ENCODE measurements at places on chromosomes 12 and 14. TPM values are rescaled to one million over a fixed set of nuclear protein-coding genes. Genes with fewer than 3 reads are reported as not detected.

Gene SLCO1B1
- not detected for total RNA-seq

DNA sequence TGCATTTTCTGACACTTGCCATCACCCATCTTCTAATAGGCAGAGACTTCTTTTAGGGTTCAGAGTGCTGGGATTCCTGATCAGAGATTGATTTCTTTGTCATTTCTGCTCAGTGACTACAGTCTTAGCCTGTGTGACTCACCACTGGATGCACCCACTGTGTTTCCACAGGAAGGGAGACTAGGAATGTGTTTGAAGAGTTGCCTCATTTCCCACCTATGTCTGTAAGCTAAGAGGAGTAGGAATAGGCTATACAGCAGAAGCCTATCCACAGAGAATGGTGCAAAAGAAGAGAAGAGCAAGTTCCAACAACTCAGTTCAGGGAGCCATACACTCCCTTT lies 60.2 kb upstream of the ACTN1 start:
- DNase-seq: no peak

Gene OTX2
- total RNA-seq: not detected

DNA sequence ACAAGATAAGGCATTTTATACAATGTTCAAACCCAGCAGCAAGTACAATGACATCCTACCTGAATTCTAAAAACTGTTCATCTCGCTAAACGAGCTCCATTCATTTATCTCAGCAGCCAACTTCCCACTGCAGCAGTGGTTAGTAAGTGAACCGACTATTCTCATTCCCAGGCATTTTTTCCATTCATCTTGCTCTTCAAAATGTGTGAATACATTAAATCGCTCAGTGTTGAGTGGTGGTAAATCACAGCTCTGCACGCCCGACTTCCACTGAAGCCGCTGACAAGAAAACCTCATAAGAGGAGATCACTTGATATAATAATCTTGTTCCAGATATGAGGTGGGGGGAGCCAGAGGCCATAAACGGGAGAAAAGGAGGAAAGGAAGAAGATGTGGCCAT lies 746.2 kb upstream of the USP15 start:
- no peak for DNase-seq

- no peak for DNase-seq
Measured at GRCh38 chr12:107590814-107591375, 94.7 kb upstream of the PWP1 start.

- no peak for DNase-seq
Measured at GRCh38 chr12:1603269-1603993, 9.1 kb upstream of the FBXL14 start.

- DNase-seq: no peak
Measured at GRCh38 chr14:45946251-45946650, 693.2 kb upstream of the MIS18BP1 start.

Gene RBP5
- total RNA-seq: 106 TPM

Gene LAG3
- 9.4 TPM for total RNA-seq

Gene CHGA
- total RNA-seq: not detected

DNA sequence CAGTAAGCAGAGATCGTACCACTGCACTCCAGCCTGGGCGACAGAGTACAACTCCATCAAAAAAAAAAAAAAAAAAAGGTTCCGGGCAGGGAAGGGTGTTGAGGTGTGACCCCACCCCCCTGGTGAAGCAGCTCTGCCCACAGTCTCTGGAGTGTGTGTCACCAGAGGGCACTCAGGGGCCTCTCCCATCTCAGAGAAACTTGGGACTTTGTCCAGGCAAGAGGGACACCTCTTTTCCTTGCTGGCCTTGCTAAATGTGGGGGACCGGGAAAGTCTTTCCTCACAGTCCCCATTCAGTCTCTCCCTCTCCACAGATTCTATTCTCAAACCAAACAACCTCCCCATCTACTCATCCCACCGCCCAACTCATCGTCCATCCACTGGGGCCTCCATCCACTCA lies 43.6 kb downstream of the RFLNA start:
- DNase-seq: no peak

- no peak for DNase-seq
Measured at GRCh38 chr12:125311050-125311449, 245.8 kb downstream of the AACS start.

DNA sequence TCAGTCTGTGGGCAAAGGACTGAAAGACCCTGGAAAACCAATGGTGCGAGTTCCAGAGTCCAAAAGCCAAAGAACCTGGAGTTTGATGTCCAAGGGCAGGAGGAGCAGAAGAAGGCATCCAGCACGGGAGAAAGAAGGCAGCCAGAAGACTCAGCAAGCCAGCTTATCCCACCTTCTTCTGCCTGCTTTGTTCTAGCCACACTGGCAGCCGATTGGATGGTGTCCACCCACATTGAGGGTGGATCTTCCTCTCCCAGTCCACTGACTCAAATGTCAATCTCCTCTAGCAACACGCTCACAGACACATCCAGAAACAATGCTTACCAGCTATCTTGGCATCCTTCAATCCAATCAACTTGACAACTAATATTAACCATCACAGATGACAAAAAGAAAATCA lies 57.2 kb upstream of the CAPRIN2 start:
- DNase-seq: no peak

Gene SAMD4A
- 31.0 TPM for total RNA-seq

- no peak for DNase-seq
Measured at GRCh38 chr14:44804391-44804790, 157.4 kb downstream of the KLHL28 start.

DNA sequence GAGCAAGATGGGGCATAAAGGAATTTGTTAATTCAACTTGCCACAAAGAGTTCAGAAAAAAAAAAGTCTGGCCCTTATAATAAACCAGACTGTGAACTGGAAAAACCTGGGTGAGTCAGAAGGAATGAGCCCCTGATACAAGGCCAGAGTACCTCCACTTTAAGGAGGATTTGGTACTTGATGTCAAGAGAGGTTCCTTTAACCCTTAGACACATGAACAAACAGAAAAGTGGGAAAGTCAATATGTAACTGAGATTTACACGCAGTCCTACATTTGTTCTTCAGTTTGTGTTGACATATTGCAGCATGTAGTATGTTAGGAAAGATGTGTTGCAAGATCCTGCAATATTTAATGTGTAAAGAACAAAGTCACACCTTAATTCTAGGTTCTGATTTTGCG lies 14.2 kb upstream of the SLC38A4 start:
- no peak for DNase-seq

- DNase-seq: no peak
Measured at GRCh38 chr14:54278665-54279295, 118.0 kb upstream of the CDKN3 start.

Gene ESR2
- 8.9 TPM for total RNA-seq

- no peak for DNase-seq
Measured at GRCh38 chr12:120804428-120804827, 78.8 kb downstream of the ACADS start.

DNA sequence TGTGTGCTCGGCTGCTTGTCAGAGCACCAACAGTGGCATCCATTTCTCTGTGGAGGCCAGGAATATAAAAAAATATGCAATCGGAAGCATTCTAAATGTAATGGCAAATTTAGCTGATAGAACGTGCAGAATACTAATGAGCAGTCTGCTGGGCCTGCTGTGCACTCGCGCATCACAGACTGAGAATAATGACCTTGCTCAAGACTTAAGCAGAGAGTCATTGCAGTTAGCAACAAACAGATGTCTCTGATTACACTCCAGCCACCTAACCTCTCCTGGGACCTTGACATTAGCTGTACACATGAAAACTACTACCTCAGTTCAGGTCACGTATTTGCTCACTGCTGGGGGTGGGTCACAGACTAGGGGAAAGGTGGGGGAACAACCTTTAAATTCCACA lies 269.2 kb upstream of the DAAM1 start:
- DNase-seq: no peak

DNA sequence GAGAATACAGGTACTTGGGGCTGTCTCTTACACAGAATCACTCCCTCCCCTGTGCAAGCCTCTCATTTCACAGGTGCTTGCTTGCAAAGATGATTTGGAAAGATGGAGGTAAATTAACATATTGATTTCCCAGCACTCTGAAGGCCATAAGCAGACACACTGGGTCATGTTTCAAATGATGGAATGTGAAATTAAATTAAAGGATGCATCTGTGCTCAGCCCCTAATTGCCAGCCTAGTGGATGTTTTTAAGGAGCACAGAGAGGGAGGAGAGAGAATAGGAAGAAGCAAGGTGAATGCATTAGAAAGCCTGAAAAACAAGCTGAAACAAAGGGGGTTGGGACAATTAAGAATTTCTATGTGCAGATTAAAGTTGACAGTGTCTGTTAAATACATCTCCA lies 96.1 kb upstream of the GRIP1 start:
- DNase-seq: no peak

DNA sequence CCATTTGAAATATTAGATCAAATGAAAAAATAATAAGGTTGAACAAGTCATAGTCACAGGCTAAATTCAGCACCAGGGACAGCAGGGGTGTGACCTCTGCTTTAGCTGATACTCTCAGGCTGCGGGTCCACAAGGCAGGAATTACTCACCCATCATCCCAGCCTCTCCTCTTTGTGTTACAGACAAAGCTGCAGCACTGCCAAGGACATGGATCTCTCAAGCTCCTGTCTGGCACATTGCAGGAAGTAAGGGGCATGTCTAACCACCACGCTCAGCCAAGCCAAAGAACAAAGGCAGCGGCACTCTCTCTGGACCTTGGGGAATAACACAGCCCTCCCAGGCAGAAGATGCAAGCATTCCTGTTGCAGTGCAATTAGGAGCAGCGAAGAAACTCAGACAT lies 783.8 kb downstream of the VRK1 start:
- no peak for DNase-seq

DNA sequence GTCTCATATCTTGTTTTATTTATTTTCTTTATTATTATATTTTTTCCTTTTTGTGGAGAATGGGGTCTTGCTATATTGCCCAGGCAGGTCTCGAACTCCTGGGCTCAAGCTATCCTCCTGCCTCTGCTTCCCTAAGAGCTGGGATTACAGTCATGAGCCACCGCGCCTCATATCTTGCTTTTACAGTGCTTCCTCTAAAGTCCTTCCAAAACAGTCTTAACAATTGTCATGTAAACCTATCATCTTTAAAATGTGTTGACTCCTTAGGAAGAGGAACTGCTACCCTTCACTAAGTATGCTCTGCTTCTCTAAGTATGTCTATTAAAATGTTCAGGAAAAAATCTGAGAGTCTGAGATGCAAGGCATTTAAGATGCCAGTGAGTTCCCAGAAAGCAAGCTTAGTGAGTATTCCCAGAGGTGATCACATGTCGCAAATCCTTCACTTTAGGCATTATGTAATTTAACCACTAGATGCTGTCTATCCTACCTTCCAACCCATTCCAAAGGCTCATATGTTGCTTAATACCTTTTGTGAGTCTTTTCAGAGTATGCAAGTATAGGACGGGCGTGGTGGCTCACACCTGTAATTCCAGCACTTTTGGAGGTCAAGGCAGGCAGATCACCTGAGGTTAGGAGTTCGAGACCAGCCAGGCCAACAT lies 19.7 kb upstream of the FOXJ2 start:
- DNase-seq: no peak

Gene OASL
- 3.4 TPM for total RNA-seq

GRCh38 chr14:45247427-45247826 lies 5.6 kb downstream of the MIS18BP1 start:
- no peak for DNase-seq

- DNase-seq: peak; percentile 74
Measured at GRCh38 chr12:109739747-109740693, 26.4 kb downstream of the FAM222A start.

All from spleen (tissue), 13 donors.